HCT116 (cell line): ENCODE measurements at places on chromosomes 2 and 18.

GRCh38 chr2:197184959-197185586 lies 125.5 kb downstream of the ANKRD44 start:
- DNase-seq, result no peak

GRCh38 chr18:56511996-56512395 lies 126.4 kb downstream of the TXNL1 start:
- DNase-seq, result no peak

- peak; percentile 75 for DNase-seq
Measured at GRCh38 chr2:24490690-24491541, at the start of gene NCOA1. TSS of gene NCOA1 (plus strand) at chr2:24491254. CDS start at chr2:24658678, 167,424 bp downstream.

- no peak for DNase-seq
Measured at GRCh38 chr2:120509213-120509815, 163.4 kb downstream of the INHBB start.

- DNase-seq, result no peak
Measured at GRCh38 chr2:44275927-44276303, 635 bp downstream of the SLC3A1 start.

DNA sequence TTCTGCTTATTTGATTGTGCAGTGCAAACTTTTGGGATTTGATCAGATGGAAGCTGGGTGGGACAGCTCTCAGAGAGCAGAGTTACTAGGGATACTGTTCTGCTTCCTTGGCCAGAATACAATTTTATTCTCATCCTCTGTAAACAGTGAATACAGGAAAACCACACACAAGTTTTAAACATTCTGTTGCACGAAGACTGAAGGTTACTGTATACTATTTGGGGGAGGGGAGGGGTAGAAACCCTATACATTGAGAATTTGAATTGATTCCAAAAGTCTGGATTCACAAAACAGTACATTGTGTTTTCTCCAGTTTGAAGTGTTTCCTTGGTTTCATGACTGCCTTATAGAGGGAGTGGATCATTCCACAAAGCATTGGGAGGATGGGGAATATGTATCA lies 149.9 kb downstream of the SETBP1 start:
- DNase-seq, result no peak

DNA sequence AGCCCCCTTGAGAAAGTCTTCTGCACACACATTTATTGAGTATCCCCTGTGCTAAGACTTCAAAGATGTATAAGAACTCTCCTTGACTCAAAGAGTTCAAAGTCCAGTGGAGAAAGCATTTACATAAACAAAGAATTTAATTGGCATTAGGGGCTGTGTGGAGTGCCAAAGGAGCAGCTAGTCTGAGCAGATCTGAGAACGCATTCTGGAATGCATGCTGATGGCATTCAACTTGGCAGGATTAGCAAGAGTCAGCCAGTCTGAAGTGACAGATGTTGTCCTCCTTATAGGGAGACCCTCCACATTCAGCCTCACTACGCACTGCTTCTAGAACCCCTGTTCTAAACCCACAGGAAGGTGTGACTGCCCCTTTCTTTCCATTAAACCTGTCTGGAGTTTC lies 191.5 kb downstream of the RAD51AP2 start:
- DNase-seq, result no peak

DNA sequence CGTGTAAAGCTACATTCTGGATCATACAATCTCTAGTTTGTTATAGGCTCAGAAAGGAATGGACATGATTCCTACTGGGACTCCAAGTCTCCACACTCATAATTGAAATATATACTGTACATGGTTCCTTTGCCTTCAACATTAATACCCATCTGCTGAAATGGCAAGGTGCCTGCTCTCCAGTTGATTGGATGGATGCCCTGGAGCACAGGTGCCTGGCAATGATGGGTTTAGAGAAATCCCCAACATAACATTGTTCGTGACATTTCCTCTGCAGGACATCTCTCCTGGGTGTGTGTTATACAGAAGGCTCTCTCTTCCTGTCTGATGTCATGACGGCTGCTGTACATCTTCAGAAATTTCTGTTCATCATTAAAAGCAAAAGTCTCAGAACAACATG lies 449.7 kb upstream of the CWC22 start:
- DNase-seq, result no peak

- DNase-seq, result no peak
Measured at GRCh38 chr2:50769406-50770181, 262.3 kb downstream of the NRXN1 start.

- no peak for DNase-seq
Measured at GRCh38 chr2:220346919-220347318, 719.5 kb downstream of the SLC4A3 start.

DNA sequence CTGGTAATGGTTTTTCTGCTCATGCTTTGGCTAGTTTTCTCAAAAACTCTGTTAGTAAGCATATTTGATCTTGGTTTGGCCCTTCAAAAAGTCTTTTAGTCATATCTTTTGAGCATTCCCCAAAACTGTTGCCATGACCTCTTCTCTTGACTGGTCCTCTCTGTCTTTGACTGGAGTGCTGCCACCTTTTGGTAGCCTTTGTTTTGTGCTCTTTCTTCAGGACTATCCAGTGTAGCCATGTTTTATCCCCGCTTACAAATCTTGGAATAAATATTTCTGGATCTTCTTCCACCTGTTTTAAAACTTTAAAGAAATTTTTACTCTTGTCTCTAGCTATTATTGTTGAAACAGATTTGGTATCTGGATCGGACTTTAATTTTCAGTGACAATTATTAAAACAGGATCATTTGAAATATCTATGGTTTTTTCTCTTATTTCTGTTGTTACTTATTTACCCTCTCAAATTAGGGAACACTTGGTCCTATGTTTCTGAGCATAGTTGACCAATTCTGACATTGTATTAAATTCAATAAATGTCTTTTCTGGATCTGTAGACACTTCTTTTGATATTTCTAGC lies 965 bp upstream of the ELOA2 start:
- peak; percentile 29 for DNase-seq

DNA sequence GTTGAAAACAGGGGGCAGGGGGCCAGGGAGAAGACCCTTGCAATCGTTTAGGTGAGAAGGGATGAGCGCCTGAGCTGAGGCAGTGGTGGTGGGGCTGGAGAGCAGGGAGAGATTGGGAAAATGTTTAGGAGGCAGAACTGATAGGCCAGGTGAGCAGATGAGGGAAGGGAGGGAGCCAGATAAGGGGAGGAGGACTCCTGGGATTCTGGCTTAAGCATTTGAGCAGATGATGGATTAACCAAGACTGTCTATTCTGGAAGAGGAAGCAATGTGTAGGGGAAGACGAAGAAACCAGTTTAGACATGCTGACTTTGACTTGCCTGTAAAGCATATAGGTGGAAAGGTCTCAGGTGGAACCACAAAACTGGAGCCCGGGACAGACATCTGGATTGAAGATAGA lies 49.9 kb upstream of the ASPRV1 start:
- no peak for DNase-seq

DNA sequence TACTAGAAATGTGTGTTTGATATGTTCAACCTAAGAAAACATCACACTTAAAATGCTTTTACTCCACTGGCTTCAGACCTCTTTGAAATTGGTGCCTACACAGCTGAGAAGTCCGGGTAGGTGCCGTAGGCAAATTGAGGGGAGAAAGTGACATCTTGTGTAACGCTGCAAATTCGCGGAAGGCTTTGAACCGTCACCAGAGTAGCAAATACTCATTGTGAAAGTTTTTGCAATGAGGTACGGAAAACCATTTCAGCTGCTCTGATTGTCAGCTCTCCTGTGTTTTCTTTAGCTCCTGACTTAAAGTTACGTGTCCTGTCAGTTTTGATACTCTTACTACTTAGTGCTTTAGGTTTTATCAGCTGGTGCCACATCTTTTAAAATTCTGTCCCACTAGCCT lies 224.5 kb downstream of the FAM210A start:
- no peak for DNase-seq

DNA sequence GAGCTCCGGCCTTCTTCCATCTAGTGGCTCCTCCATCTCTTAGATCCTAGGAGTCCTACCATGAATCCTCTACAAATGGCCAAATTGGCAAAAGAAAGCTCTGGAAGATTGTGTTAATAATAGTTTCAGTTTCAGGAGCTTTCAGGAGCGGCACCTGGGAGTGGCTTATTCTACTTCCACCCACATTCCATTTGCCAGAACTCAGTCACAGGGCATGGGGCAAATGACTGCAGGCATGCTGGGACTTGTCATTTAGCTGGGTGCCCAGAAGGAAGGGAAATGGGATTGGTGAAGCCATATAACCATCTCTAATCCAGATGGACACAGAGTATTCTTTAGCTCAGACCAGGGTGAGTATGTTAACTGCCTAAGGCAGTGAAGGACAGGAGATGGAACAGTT lies 3.6 kb upstream of the LRATD1 start:
- no peak for DNase-seq

GRCh38 chr18:11981543-11982366 lies 448 bp downstream of the IMPA2 start:
- DNase-seq, result no peak

DNA sequence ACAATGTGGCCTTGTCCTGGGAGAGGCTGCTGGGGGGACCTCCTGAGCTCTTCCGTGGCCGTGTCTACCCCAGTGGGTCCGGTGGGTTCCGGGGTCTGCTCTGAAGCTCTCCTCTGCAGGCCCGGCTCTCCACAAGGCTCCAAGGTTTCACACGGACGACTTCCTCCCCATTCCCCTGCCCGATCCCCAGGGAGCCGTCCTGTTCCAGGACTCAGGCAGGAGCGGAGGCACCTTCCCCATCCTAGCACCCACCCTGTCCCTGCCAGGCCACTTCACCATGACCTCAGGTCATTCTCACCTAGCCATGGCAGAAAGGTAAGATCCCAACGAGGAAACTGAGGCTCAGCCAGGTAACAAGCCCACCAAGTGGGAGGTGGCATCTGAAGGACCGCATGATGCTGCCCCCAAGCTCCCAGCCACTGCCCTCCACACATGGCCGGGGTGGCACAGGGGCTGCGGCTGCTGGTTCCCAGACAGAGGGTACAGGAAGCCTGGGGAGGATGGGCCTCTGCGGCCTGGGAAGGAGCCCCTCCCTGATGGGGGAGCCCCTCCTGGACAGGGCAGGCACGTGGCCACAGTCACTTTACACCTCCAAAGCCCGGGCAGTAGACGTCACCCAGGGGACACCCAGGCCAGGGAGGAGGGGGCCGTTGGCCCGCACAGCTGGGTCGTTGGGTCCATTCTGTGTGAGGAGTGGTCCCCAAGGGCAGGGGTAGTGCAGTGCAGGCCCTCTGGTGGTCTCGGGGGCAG lies 274.0 kb downstream of the NDUFA10 start:
- DNase-seq, result no peak

DNA sequence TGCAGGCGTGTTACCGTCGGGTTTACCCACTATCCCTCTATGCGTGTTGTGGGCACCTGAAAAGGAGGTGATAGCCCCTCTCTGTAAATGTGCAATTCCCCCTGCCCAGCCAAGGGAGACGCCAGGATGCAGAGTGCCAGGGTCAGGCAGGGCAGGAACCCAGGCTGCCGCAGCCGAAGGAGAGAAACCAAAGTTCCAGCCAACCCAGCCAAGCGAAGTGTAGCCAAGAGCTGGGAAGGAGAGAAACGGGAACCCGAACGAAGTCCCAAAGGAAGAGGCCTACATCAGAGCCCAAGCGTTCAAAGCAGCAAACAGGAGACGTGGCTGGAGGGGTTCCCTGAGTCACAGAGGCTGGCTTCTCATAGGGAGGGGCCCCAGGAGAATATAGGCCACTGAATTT lies 24.2 kb upstream of the SPR start:
- DNase-seq, result no peak
